ENCODE measurements at places on chromosomes 7 and 10. TPM values are rescaled to one million over a fixed set of nuclear protein-coding genes. Genes with fewer than 3 reads are reported as not detected.

HOXA7 gene
- total RNA-seq = 15.0 TPM

GBX1 gene
- total RNA-seq = 0.86 TPM

PVRIG gene
- total RNA-seq = 0.30 TPM

VWC2 gene
- total RNA-seq = not detected

RASSF4 gene
- 2.8 TPM for total RNA-seq

KEL gene
- 0.91 TPM for total RNA-seq

VSTM4 gene
- total RNA-seq = 0.07 TPM

SFTPA1 gene
- total RNA-seq = 6.5 TPM

TUBB8 gene
- 0.39 TPM for total RNA-seq

IL2RA gene
- total RNA-seq = 0.59 TPM

CDHR1 gene
- total RNA-seq = not detected

CFAP43 gene
- 4.0 TPM for total RNA-seq

GRCh38 chr7:139682136-139683013 lies 95.4 kb downstream of the HIPK2 start:
- peak; percentile 61 for DNase-seq

DNA sequence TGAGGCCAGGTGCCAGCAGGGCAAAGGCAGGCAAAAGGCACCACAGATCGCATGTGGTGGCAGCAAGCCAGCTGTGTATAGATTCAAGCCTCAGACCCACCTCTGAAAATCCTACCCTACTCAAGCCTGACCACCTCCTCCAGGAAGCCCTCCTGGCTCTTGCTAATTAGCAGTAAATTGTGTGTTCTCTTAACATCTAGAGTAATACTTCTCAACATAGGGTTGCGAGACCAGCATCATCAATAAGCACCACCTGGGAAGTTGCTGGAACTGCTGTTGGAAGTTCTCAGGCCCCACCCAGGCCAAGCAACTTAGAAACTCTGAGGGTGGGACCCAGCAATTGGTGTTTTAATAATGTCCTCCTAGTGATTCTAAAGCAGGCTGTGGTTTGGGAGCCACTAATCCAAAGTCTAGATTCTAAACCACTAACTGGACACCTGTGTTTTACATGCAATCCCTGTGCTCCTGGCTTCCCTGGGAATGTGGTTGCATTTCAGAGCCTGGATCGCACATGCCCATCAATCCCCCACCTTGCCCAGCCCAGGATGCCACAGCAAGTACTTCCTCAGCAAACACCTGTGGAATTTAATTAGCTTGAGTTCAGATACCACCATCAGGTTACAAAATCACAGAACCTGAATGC lies 46.2 kb downstream of the KCNMA1 start:
- DNase-seq = no peak

- no peak for DNase-seq
These were observed 55.2 kb downstream of the ELFN1 start for GRCh38 chr7:1725199-1725690.

- no peak for DNase-seq
These were observed 490.5 kb upstream of the ANKRD30A start for GRCh38 chr10:36634916-36635315.

DNA sequence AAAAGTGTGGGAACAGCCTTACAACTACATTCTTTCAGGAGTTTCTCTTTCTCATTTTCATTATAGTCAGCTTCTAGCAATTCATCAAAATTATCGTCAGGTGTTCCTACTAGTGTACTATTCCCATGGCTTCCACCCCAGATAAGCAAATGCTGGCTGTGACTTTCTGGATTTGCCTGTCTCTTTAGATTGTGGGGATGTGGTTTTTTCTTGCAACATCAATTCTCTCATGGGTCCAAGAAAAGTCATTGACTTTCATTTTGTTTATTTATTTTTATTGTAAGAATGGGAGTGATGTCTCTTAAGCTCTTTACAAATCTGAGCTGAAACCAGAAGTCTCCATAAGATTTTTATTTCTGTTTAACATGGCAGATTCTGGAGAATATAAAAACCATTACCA lies 349.7 kb upstream of the SEMA3C start:
- no peak for DNase-seq

DNA sequence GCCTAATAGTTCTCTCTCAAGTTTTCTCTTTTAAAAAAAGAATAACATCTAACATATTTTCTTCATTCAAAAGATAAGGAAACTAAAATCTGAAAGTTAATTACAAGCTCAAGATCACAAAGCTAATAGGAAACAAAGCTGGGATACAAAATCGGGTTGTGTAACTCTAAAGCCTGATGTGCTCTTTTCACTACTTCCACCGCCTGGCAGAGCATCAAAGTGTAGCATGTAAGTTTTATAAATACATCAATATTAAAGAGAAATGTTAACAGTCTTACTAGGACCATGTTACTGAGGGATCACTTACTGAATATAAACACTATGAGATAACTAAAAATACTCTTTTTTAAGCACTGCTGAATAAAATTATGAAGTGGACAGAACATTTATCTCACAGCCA lies 97.2 kb downstream of the KMT2C start:
- DNase-seq = no peak

- DNase-seq = peak; percentile 44
These were observed 87.7 kb upstream of the PDK4 start for GRCh38 chr7:95684037-95684436.

GRCh38 chr10:4250587-4250887 lies 465.5 kb upstream of the KLF6 start:
- no peak for DNase-seq

DNA sequence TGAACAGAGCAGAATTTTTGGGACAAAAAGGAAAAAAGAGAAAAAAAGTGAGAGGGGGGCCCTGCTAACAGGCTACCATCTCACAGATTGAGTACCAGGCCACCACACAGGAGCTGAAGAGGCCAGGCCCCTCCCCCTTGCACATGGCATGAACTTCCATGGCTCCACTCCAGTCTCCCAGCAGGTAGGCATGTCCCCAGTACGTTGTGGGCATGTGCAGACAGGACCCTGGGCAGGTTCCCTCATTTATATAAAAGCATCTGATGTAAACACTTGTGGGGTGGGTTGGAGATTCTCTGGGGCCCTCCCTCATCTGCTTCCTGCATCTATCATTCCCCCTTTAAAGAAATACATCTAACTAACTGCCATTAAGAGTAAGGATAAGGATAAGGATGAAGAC lies 45.0 kb upstream of the AKR1C1 start:
- DNase-seq = no peak

DNA sequence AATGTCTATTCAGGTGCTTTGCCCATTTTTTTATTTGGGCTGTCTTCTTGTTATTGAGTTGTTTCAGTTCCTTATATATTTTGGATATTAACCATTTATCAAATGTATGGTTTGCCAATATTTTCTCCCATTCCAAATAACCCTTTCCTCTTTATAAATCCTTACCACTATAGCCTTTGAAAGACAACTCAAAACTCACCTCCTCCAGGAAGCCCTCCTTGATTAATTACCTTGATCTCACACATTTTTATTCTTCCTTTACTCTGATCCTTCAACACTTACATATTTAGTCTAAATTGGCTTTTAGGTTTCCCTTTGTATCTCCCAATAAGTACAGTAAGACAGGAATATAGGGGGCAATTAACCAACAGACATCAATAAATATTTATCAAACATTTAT lies 42.9 kb downstream of the NRCAM start:
- no peak for DNase-seq

DNA sequence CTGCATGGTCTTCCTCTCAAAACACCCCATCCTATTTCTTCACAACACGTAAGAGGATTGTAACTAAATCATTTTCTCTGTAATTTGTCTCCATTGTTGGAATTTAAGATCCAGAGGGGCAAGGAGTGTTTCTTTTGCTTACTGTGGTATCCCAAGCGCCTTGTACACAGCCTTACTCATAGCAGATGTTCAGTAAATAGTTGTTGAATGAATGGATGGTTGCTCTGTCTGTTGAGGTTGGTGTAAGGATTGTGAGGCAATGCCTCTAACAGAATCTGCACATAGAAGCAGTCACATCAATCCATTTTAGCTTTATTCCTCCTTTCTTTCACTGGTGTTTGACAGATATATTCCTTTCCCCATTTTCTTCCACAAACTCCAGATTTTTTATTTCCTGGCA lies 90.1 kb downstream of the ZNF365 start:
- no peak for DNase-seq

DNA sequence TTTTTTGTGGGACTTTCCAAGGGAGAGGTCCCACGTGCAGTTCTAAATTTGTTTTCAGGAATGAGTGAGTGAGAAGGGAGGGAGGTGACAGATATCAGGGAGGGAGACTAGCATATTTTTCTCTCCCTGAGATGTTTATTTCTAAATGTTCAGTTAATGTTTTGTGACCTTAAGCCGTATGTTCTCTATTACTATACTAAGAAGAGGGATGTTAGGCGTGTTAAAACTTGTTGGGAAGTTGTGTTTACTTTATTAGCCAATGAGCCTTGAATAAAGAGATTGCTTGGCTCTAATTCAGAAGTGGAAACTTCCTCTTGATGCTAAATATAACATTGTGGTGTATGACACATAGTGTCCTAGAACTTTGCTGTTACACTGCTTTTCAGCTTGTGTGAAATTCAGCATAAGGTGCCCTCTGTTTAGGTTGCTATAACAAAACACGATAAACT lies 37.3 kb downstream of the DNAH11 start:
- DNase-seq = no peak

- DNase-seq = no peak
These were observed 502.4 kb downstream of the GRID1 start for GRCh38 chr10:85864173-85864549.

DNA sequence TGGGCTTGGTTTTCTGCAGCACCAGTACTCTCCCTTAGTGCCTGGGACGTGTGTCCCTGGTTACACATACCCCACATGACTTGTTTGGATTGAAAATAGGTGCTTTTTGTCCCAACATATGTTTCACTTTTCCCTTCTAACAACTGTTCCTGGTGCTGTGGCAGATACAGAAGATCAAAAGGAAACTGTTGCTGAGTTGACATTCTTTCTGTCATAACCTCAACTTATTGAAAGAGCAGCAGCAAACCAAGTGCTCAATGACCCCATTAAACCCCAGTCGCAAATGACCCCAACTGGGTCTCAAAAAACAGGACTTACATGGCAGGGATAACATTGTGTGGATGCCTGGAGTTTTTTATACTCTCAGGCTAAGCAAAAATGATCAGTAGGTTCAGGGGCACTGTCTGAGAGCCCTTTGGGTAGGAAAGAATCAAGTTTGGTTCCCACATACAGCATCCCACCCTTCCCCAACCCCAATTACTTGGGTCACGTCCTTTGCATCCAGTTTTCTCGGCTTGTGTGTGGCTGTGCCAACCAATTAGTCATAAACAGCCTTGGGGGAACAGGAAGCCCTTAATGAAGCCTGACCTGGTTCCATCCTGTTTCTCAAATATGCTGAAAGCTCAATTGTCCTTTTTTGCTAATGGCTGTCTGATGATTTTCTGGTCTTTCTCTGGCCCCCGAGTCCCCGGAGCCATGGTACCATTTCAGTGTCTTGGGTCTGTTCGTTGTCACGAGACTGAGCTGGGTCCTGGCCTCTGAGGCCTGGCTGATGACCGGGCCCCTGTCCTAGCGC lies 4.9 kb downstream of the HKDC1 start:
- no peak for DNase-seq

DNA sequence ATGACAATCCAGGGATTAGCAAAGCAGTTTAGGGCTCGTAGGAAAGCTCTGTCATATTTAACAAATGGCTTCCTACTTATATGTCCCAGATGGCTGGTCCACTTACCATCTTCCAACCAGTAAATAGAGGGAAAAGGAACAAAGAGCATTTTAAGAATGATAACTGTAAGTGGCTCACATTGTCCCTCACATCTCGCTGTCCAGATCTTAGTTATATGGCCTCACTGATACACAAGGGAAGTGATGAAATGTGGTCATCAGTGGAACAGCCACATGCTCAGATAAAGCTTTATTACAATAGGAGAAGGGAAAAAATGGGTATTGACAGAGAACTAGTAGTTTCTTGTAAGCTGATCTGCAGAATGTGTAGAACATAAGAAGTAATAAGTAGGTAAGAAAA lies 35.8 kb downstream of the IQUB start:
- no peak for DNase-seq

DNA sequence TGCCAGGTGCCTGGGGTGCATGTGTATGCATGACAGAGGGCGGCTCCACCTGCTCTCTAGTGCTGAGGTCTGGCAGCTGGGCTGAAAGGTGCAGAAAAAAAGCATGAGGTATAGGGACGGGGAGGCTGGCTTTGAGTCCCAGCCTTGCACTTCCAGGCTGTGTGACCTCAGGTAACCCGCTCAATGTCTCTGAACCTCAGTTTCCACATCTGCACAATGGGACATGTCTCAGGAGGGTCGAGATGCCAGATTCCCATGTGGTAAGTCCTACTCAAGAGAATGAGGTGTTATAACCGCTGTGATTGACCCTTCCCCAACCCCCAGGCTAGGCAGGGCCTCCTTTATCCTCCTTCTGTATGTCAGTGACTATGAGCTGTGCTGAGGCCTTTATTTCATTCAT lies 48.8 kb downstream of the ARHGAP22 start:
- DNase-seq = no peak

DNA sequence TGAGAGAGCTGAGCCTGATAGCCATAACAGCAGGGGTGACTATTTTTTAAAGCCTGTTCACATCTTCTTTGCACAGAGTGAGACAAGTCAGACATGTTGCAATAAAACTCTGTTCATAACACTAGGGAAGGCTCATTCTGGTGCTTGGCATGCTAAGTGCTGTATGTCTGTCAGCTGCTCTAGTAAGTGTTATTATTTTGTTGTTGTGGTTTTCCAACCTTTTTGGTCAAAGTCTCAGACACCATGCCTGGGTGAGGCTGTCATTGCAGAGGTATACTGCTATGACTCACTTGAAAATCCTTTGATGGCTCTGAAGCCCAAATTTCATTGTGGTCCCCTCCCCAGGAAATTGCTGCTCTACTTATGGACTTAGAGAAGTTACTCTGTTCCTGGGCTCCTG lies 129.7 kb downstream of the ADRA2A start:
- no peak for DNase-seq

DNA sequence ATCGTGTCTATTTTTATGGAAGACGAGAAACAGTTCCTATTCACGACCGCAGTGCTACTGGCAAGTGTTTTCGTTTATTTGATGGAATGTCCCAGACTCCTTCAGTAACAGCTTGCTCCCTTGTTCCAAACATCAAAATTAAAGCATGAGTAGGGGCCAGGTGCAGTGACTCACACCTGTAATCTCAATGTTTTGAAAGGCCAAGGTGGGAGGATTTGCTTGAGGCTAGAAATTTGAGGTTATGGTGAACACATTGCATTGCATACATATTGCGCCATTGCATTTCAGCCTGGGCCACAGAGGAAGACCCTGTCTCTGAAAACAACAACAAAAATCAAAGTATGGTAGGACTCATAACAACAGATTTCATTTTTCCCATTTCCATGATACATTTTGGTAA lies 22.8 kb downstream of the PTTG1IP2 start:
- DNase-seq = no peak

GRCh38 chr10:84395581-84395980 lies 67.2 kb downstream of the CCSER2 start:
- no peak for DNase-seq

Data from HCT116 (cell line).